ENCODE measurements at places on chromosomes 11 and 22. TPM values are rescaled to one million over a fixed set of nuclear protein-coding genes. Genes with fewer than 3 reads are reported as not detected.

The CCND1 gene
- 72.3 TPM for total RNA-seq

The HBD gene
- total RNA-seq, result not detected

The LMNTD2 gene
- total RNA-seq, result 5.5 TPM

The ENTHD1 gene
- not detected for total RNA-seq

The SYT12 gene
- total RNA-seq, result not detected

The ME3 gene
- total RNA-seq, result 28.4 TPM

The APOBEC3B gene
- 1.1 TPM for total RNA-seq

The TMEM86A gene
- 8.3 TPM for total RNA-seq

The DEFB131B gene
- not detected for total RNA-seq

The VPS26B gene
- 42.4 TPM for total RNA-seq

The ART1 gene
- total RNA-seq, result not detected

The SEPTIN5 gene
- total RNA-seq, result 3.7 TPM

The CYP2D6 gene
- total RNA-seq, result 0.28 TPM

The FADS1 gene
- total RNA-seq, result 20.1 TPM

The MYO7A gene
- 19.7 TPM for total RNA-seq

The CD3G gene
- 1.1 TPM for total RNA-seq

The PNPLA3 gene
- 1.0 TPM for total RNA-seq

The SLC22A8 gene
- total RNA-seq, result not detected

The OVOL1 gene
- not detected for total RNA-seq

The C11orf42 gene
- total RNA-seq, result not detected

The TIMP3 gene
- total RNA-seq, result 561 TPM

The KCTD17 gene
- 8.2 TPM for total RNA-seq

The C1QTNF4 gene
- total RNA-seq, result 2.8 TPM

The WNT7B gene
- 0.48 TPM for total RNA-seq

The IFTAP gene
- total RNA-seq, result 17.1 TPM

The FADS2 gene
- 7.8 TPM for total RNA-seq

The C22orf23 gene
- total RNA-seq, result not detected

The MAPK1 gene
- 37.2 TPM for total RNA-seq

The CDHR5 gene
- total RNA-seq, result not detected

The TMEM191C gene
- total RNA-seq, result 0.31 TPM

The TMEM121B gene
- 1.3 TPM for total RNA-seq

The PTPRJ gene
- total RNA-seq, result 17.8 TPM

The KCTD14 gene
- total RNA-seq, result 8.3 TPM

The MUC15 gene
- not detected for total RNA-seq

The C11orf91 gene
- total RNA-seq, result not detected

The SYT13 gene
- total RNA-seq, result not detected

The OMP gene
- total RNA-seq, result not detected

The NNMT gene
- total RNA-seq, result 1,388 TPM

The ST14 gene
- total RNA-seq, result 15.6 TPM

The PANX1 gene
- 77.6 TPM for total RNA-seq
